ENCODE measurements at places on chromosomes 12 and 14.

DNA sequence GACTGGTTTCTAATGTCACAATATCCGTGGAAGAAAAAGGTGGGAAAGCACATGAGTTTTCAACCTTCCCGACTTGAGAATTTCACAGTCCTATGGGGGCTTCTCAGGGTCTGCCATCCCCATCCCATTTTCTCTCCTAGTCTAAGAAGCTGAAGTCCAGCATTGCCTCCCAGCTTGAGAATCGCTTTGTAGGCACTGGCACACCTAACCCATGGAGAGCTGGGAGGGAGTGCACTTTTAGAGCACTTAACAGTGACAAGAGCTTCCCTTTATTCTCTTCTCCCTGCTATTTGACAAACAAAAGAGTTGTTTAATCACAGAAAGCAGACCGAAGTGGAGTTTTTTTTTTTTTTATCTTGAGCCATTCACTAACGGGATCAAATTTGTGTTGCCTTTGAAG, 22.8 kb upstream of the SRRM4 start:
- DNase-seq, result no peak

DNA sequence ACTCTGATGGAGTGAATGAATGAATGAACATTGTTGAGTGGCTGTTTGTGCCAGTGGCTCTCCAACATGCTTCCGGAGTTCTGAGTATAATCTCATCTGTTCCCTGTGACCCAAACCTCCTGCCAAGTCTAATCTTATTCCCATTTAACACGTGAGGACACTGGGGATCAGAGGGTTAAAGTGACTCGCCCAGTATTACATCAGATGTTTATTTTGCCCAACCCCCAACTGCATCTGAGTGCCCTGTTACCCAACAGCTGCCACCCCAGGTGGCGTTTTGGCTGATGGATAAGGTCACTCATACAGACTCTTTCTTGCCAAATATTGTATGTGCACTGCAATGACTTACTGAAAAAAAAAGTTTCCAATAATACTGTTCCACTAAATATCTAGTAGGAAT, 210.9 kb downstream of the EXOC5 start:
- no peak for DNase-seq

- DNase-seq, result no peak
Observed at GRCh38 chr14:69374235-69374634, 23.9 kb downstream of the ERH start.

- no peak for DNase-seq
Observed at GRCh38 chr14:62768753-62769152, 276.5 kb downstream of the KCNH5 start.

DNA sequence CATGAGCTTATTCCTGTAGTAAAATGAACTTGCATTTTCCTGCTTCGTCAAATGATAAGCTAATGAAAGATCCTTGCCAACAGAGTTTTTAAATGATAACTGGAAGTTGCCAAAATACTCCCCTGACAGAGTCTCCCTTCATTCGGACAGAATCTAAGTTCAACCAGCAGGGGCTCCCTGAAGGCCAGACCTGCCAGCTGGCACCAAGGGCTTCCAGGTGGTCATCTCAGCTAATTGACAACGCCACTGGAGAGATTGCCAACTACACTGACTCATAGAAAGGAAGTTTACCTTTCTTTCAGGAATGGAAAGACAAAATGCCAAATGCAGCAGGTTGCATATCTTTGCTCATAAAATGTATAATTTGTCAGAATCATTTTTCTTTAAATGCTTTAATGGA, 462.8 kb downstream of the GXYLT1 start:
- no peak for DNase-seq

DNA sequence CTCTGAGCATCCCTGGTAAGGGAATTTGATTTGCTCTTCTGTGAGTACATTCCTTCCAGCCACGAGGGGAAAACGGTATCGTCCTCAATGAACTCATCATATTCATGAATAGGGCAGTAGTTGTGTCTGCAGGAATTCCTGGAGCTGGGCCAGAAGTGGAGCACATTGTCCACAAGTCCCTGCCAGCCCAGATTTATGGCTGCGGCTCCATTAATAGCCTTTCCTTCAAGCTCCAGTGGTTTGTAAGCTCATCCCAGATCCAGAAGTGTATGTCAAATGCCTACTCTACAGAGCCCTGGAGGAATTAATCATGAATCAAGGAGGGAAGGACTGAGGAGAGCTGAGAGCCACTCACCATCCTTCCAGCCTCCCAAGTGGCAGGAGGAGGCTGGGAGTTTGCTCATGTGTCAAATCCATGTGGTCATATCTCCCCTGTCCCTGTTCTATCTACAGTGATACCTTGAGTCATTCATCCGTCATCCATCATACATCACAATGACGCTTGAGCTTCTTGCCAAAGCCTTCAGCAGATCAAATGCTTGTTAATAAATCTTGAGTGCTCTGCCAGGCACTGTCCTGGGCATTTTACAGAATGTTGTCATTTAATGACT, 65.5 kb downstream of the SVOP start:
- no peak for DNase-seq

GRCh38 chr12:14613718-14614117, 46.0 kb upstream of the PLBD1 start:
- no peak for DNase-seq

DNA sequence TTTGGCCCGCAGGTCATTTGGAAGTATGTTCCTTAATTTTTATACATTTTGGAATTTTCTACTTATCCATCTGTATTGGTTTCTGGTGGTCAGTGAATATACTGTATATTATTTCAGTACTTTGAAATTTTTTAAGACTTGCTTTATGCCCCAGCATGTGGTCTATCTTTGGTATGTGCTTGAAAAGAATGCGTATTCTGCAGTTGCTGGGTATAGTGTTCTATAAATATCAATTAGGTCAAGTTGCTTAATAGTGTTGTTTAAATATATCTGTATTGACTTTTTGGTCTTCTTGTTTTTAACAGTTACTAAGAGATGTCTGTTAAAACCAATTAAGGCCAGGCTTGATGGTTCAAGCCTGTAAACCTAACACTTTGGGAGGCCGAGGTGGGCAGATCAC, 21.7 kb upstream of the SIX1 start:
- no peak for DNase-seq

DNA sequence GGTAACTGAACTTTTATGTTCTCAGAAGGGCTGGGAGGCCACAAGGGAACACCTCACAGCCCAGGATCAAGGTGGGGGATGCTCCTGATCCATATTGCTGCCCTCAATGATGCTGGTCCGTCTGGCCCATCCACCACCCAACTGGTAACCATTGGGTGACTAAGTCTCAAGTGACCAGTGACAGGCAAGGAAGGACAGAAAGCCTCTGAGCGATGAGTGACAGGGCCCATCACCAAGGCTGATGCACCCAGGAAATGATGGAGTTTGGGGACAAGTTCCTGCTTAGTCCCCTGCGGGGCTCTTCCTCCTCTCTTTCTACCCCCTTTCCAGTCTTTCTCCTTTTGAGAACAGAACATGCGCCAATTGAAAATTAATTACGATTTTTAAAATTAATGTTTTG, 2.6 kb upstream of the MMP19 start:
- DNase-seq, result no peak

- no peak for DNase-seq
Observed at GRCh38 chr12:76813265-76813664, 49.4 kb downstream of the ZDHHC17 start.

GRCh38 chr14:71687166-71687831, 244.9 kb upstream of the RGS6 start:
- DNase-seq, result no peak

GRCh38 chr12:49959685-49960473, 1.8 kb upstream of the AQP5 start:
- no peak for DNase-seq
